Activated CD8-positive, alpha-beta T cell treated with anti-CD3 and anti-CD28 coated beads for 36 hours (primary cell): ENCODE measurements at places on chromosomes 13 and 19. TPM values are rescaled to one million over a fixed set of nuclear protein-coding genes. Genes with fewer than 3 reads are reported as not detected.
A peak's percentile ranks its signal among the peaks of the same experiment; 100 is the strongest.

The NTF4 gene
- not detected for total RNA-seq

DNA sequence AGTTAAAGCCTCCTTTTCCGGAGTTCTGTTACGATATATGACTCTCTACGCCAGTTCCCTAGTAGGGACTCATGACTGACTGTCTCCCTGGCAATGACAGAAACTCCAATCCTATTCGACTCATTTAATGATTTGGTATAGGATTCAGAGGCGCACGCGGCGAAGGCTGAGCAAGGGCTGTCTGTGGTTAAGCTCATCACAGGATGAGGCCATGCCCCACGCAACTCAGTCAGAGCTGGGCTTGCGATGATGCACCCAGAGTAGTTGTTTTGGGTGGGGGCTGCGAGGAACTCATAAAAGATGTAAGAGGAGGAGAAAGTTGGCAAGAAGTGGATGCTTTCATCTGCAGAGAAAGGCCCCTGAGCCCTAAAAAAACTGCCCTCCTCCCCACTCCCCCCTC is 468 bp upstream of the SERTM1 start:
- no peak for DNase-seq

GRCh38 chr13:62512194-62513141 is 1096.8 kb upstream of the PCDH20 start:
- DNase-seq: peak; percentile 20

The U2AF2 gene
- 306 TPM for total RNA-seq

The CD70 gene
- total RNA-seq: 26.2 TPM

- DNase-seq: no peak
Observed at GRCh38 chr19:27722625-27723024, 1490.3 kb downstream of the UQCRFS1 start.

DNA sequence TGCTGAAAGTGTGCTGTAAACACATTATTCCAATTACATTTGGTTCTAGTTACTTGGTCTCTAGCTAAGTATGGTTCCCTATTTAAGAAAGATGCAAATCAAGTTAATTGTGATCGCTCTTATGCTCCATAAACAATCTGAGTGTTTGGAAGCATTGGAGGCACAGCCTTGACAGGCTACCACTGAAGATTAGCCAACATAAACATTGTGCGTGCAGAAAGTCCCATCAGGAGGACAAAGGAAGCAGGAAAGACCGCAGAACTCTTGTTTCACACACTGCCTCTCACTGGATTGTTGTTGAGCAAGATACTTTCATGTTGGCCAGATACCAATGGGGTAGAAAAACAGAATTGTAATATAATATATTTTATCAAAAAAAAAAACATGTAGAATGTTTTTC is 814.4 kb downstream of the EFNB2 start:
- no peak for DNase-seq

DNA sequence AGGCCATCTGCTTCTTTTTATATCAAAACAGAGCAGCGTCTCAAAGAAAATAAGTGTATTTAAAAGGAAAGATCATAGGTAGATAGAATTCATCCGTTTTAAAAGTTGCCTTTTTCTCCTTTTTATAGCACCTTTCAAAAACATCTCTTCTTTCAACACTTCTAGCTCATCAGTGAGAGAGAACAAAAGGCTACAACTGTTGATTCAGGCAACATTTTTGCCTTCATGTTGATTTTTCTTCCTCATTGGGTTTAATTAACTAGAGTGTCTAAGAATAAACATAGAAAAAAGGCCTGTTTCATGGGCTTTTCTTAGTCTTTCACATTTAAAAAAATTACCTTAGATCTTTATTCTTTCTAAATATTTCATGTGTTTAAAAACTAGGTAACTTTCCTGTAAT is 13.6 kb downstream of the COL4A2 start:
- DNase-seq: no peak

DNA sequence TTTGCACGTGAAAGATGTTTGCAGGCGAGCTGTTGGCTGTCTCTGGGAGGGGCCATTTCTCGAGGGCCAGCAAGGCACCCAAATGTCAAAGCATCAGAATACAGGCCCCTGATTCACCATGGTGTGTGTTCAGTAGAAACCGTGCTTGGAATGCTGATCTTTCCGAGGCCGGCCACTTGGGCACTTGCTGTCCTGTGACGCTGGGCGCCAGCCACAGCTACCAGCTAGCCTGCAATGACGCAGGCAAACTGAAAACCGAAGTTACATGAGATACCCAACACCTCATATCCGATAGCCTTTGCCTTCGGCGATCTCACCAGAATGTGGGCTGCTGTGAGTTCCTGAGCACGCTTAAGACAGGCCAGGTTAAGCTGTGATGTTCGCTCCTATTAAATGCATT is 12.0 kb downstream of the THOP1 start:
- no peak for DNase-seq

GRCh38 chr13:96946709-96947311 is 47.5 kb downstream of the OXGR1 start:
- DNase-seq: no peak

DNA sequence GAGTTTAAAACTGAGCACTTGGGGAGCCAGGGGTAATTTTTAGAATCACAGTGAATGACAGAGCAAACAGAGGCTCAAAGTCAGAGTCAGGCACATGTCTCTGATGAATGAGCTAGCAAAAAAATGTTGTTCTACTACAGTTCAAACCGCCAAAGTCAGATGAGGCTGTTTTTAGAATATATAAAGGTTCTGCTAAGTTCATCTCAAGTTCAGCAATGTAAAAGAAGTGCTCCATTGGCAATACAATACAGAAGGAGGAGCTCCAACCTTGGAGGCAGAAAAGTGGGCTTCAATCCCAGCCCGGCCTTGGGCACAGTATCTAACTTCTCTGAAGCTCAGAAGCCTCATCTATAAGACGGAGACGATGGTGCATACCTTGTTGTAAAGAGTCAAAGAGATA is 70.1 kb upstream of the IPO5 start:
- DNase-seq: no peak

The CCNE1 gene
- total RNA-seq: 24.5 TPM

- no peak for DNase-seq
Observed at GRCh38 chr19:49006905-49007304, 10.0 kb downstream of the LHB start.

DNA sequence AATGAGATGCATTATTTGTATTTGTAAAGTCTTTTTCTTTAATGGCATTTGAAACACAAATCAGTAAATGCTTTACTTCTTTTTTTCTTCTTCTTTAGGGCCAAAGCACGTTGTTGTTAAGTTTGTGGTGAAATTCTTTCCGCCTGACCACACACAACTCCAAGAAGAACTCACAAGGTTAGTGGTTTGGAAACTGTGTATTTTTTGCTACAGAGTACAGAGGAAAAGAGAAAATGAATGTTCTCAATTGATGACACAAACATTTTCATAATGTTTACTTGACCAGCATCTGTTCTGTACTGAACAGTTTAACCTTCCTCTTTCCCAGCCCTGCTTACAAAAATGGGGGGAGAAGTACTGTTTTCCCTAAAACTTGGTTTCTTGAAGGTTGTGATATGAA is 190.9 kb upstream of the RNF113B start:
- DNase-seq: no peak

The OR4F17 gene
- not detected for total RNA-seq

The APOC1 gene
- 3.6 TPM for total RNA-seq

DNA sequence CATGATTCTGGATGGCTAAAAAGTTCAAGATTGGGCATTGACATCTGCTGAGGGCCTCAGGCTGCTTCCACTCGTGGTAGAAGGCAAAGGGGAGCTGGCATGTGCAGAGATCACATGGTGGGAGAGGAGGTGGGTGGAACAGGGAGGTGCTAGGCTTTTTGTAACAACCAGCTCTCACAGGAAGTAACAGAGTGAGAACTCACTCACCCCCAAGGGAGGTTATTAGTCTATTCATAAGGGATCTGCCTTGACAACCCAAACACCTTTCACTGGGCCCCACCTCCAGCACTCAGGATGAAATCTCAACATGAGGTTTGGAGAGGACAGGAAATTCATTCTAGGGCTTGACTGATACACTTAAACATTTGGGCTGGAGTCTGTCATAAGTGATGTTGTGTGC is 197.7 kb upstream of the RNF113B start:
- DNase-seq: no peak

The C19orf73 gene
- total RNA-seq: 1.5 TPM

GRCh38 chr19:43533546-43534304 is 737 bp downstream of the ZNF575 start:
- peak; percentile 100 for DNase-seq

- peak; percentile 86 for DNase-seq
Observed at GRCh38 chr13:99307648-99308339, 595 bp upstream of the GPR183 start.

- peak; percentile 91 for DNase-seq
Observed at GRCh38 chr19:14472202-14472938, 2.8 kb downstream of the PTGER1 start.

DNA sequence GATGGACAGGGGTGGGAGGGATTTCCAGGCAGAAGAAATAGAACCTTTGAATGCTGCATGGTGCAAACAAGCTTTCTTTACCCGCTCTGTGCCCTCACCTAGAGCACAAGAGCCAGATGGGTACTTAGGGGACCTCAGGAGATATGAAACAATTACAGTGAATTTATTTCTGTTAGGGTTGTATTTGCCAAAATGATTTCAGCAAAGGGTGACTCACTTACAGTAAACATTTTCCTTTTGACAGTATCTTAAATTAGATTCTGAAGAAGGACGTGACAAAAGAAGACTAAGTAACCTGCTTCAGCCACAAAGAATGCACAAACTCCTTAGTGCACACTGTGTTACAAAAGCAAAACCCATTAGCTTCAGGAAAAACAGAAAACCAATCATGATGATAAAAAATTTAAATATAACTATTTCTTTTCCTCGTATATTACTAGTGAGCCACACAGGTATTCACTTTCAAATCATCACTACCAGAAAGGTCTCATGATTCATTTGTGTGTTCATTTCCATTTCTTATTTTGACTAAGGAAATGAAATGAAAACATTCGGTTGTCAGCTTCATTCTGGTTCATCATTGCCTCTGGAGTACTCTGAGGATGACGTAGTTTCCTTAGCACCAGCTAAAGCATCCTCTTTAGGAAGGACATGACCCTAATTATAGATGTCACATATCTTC is 158.8 kb downstream of the NHLRC3 start:
- DNase-seq: no peak

The LPAR2 gene
- total RNA-seq: 26.6 TPM

DNA sequence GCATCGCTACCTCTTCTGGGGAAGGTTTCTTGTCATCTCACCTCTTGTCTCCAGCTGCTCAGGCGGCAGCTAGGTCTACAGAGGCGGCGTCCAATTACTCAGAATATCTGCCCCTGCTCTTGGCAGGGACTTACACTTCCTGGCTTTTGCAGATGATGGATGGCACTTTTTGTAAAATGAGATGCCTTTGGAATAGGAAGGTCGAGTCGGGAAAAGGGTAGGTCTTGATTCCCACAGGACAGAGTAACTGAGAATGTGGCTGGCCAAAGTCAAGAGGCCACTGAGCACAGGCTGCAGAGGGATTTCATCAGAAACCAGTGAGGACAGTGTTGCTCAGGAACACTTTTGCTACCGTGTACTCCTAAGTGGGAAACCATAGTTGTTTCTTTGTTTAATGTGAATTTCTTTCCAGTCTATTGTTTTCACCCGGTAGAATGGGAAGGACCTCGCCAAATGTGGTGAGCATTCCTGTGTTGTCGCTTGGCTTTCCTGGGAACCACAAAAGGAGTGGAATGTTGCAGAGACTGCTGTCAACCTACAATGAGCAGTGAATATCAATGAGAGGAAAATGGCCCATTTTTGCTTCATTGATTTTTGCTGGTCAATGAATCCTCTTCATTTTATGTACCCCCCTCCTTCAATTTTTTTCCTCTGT is 383.7 kb downstream of the HS6ST3 start:
- DNase-seq: no peak

The ATP4A gene
- total RNA-seq: not detected

- DNase-seq: no peak
Observed at GRCh38 chr13:74796157-74796556, 662.0 kb upstream of the KLF12 start.

DNA sequence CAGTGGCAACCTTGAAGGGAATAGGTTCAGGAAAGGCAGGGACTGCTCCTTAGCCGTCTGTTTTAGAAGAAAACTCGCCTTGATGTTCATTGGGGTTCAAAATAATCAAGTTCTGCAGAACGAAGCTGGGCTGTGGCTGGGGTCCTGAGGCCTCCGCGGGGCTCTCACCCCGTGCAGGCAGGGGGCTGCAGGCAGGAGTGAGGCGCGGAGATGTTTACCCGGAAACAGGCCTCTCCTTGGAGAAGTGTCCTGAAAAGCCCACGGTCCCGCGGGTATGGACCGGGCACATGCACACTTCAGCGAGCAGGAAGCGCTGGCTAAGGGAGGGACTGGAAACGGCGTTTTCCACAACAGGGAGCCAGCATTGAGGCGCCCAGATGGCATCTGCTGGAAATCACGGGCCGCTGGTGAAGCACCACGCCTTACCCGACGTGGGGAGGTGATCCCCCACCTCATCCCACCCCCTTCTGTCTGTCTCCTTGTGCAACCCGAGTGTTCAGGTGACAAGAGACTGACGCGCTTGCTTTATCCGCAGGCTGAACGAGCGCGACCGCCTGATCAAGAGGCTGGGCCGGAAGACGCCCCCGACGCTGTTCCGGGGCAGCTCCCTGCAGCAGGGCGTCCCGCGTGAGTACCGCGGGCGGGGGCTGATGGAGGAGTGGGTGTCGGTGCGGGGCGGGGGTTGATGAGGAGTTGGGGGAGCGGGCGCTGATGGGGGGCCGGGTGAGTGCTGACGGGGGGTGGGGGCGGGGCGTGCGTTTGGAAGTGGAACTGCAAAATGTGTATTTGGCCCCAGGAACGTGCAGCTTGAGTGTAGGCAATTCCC is 39.6 kb downstream of the SHISA2 start:
- peak; percentile 76 for DNase-seq

DNA sequence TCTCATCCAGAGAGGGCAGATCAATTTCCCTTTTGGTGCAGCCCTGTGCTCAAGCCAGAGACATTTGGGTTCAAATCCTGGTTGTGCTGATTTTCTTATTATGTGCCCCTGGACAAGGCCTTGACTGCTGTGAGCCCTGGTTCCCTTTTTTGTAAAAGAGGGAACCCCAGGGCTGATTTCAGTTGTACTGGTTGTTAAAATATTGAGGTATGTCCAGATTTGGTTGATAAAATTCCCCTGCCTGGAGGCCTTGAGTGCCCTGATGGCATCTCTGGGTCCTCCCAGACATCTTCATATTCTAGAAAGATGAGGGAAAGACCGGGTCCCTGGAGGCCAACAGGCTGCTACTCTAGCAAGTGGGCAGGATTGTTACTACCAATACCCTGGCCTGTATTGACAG is 14.4 kb upstream of the PLAUR start:
- no peak for DNase-seq

GRCh38 chr13:51934461-51935087 is 72.8 kb downstream of the CCDC70 start:
- DNase-seq: no peak

- DNase-seq: peak; percentile 6
Observed at GRCh38 chr19:48443256-48443655, 2.5 kb upstream of the GRWD1 start.

GRCh38 chr19:13017306-13018034 is 22.2 kb downstream of the NFIX start:
- no peak for DNase-seq

DNA sequence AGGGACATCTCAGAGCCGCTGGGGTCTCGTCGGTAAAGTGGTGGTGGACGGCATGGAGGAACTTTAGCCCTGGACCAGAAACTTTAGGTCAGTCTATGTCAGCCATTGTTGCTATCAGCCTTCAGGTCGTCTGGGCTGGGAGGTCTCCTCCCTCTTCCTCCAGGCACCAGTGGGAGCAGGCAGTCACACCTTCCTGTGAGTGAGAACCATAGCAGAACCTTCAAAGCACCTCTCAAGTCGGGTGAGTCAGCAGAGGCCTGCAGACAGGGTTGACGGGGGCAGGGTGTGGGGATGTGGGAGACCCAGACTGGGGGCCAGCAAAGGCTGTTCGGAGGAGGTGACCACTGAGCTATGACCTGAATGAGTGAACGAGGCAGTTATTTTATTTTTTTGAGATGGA is 15.4 kb upstream of the SBNO2 start:
- peak; percentile 76 for DNase-seq
